ENCODE measurements at places on chromosomes 4 and X. TPM values are rescaled to one million over a fixed set of nuclear protein-coding genes. Genes with fewer than 3 reads are reported as not detected.

MFAP3L gene
- total RNA-seq = 3.4 TPM

GRCh38 chrX:1401611-1402430, 9.9 kb upstream of the SLC25A6 start:
- peaks cover 1% of the 10 kb centered on the region for H3K36me3 ChIP-seq
- no peak overlapping the region for H3K4me3 ChIP-seq
- H3K27me3 ChIP-seq = no peaks in the 10 kb centered on the region
- no peak for DNase-seq
- H3K4me1 ChIP-seq = no peaks in the 10 kb centered on the region

- DNase-seq = no peak
- H3K27ac ChIP-seq = peak overlapping the region; percentile 57
- no peaks in the 10 kb centered on the region for H3K27me3 ChIP-seq
- H3K4me3 ChIP-seq = no peak overlapping the region
- H3K36me3 ChIP-seq = no peaks in the 10 kb centered on the region
Measured at GRCh38 chr4:26171941-26172340, 148.9 kb upstream of the RBPJ start.

DNA sequence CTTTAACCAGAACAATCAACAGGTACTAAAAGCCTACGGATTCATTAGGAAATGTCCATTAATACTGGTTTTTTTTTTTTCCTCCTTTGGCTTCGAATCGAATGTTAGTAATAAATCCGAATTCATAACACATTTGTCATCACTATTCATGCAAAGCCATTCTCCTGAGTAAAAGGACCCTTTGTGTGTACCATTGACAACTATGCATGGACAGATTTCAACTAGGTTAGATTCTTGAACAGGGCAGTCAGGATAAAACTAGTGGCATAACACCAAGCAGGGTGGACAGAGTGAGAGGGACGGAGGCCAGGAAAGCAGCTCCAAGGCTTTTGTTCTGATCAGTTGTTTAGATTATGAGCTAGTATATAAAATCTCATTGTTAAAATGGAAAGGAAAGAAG, 1722.0 kb upstream of the TENM3 start:
- H3K27me3 ChIP-seq = no peaks in the 10 kb centered on the region
- no peaks in the 10 kb centered on the region for H3K36me3 ChIP-seq
- no peak for DNase-seq
- H3K4me3 ChIP-seq = no peak overlapping the region
- H3K27ac ChIP-seq = no peak overlapping the region
- H3K4me1 ChIP-seq = no peaks in the 10 kb centered on the region

DNA sequence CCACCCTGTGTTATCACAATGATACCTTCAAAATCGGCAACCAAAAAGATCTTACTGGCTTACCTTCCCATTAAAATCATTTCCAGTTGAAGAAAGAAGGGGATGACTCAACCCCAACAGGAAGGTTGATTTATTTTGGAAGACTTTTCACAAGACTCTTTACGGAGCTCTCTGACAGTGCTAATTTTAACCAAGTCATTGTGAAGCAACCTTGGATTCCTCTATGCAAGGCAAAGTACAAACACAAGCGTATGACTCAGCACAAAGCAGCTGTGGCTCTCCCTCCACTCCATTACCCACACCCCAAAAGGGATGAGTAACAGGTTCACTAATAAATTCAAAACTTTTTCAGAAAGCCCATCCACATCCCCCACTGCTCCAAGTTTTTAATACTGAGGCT, 213.8 kb upstream of the FGF13 start:
- H3K27ac ChIP-seq = no peak overlapping the region
- H3K36me3 ChIP-seq = no peaks in the 10 kb centered on the region
- DNase-seq = no peak
- no peak overlapping the region for H3K4me3 ChIP-seq
- H3K27me3 ChIP-seq = no peaks in the 10 kb centered on the region
- H3K4me1 ChIP-seq = no peaks in the 10 kb centered on the region

TMEM255A gene
- 0.51 TPM for total RNA-seq

DNA sequence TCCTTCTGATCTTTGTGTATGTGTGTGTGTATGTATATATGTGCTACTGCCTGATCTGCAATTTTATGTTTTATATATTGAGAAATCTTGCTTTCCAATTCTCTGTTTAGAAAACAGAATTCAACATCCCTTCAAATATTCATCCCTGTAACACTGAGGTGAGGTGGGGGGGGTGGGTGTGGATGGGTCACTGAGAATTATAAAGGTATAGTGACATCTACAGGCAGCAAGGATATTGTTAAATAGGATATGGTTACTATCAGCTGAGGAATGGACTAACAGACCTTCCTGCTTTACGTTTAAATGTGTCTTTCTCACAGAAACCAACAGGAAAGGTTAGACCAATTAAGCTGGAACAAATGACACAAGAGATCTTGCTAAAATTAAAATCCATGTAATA, 19.0 kb upstream of the MAGEB2 start:
- peaks cover 1% of the 10 kb centered on the region for H3K4me1 ChIP-seq
- H3K27me3 ChIP-seq = no peaks in the 10 kb centered on the region
- no peak overlapping the region for H3K27ac ChIP-seq
- no peaks in the 10 kb centered on the region for H3K36me3 ChIP-seq
- H3K4me3 ChIP-seq = no peak overlapping the region

TCEAL6 gene
- not detected for total RNA-seq

DNA sequence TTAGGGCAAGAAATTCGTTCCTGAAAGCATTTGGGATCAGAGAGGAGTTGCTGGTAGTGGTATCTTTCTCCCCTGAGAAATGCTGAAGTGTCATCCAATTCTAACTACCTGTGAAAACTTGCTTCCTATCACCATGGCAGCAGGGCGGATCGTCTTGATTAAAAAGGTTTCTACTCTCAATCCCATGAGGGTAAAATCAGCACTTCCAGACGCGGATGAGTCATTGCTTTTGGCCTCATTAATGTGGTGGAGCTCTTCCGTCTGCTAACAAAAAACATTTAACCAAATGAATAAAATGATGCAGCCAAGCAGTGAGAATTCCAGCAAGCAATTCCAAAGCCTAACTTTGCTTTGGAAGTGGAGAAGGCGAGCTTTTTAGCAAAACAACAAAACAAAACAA, 325.6 kb downstream of the CAMK2D start:
- no peak overlapping the region for H3K4me3 ChIP-seq
- no peak overlapping the region for H3K27ac ChIP-seq
- no peaks in the 10 kb centered on the region for H3K4me1 ChIP-seq
- no peaks in the 10 kb centered on the region for H3K27me3 ChIP-seq

- H3K36me3 ChIP-seq = no peaks in the 10 kb centered on the region
- peaks cover 2% of the 10 kb centered on the region for H3K4me1 ChIP-seq
- no peak overlapping the region for H3K27ac ChIP-seq
Measured at GRCh38 chr4:136680761-136681160, 851.5 kb downstream of the PCDH18 start.

DNA sequence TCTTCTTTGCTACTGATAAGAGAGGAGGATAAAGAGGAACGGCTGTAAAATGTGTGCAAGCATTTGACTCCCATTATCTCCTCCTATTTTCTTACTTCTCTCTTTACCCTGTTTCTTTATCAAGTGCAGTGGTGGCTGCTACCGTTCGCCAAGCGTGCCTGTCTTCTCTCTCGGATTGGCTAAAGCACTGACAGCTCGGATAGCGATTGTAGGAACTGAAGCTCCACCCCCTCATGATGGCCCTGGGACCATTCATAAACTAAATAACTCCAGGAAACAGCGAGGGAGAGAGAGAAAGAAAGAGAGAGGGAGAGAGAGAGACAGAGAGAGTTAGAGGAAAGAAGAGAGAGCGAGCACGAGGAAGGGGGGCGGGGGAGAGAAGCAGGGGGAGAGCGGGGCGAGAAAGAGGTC, 305 bp upstream of the MAB21L2 start:
- peaks cover 5% of the 10 kb centered on the region for H3K36me3 ChIP-seq
- H3K4me3 ChIP-seq = no peak overlapping the region
- peak overlapping the region; percentile 2 for H3K27ac ChIP-seq
- no peak for DNase-seq

DNA sequence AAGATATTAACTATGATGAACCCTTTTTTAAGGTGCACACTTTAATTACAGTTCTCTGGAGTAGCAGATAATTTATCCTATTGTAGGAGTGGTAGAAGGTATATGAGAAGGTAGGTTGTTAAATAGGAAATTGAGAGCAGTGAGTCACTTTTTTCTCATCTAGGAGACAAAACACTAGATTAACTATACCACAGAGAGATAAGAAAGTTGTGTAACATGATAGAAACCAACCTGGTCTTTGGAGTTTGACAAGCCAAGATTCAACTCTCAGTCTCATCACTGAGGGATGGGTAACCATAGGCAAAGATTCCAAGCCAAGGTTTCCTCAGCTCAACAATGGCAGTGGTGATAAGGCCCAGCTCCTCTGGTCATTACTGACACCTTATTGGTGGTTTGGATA, 104.0 kb downstream of the MAD2L1 start:
- H3K36me3 ChIP-seq = no peaks in the 10 kb centered on the region
- no peak for DNase-seq
- no peak overlapping the region for H3K4me3 ChIP-seq
- H3K4me1 ChIP-seq = no peaks in the 10 kb centered on the region
- no peak overlapping the region for H3K27ac ChIP-seq

DNA sequence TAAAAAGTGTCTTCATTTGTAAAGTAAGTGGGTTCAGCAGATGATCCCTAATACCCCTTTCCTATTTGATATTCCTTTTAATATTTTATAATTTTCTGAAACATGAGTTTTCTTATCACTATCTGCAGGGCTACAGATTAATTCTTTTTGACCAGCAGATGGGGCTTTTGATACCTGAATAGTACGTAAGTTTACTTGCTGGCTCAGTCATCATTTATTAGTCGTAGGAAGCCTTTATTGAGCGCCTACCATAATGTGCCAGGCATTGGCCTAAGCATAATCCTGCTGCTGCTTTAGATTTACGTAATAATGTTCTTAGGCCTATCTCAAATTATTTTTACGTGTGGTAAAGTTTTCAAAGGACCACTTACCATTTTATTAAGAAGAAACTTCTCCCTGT, 33.1 kb downstream of the OSTC start:
- no peak overlapping the region for H3K27ac ChIP-seq
- DNase-seq = no peak

SUPT20HL2 gene
- not detected for total RNA-seq

DNA sequence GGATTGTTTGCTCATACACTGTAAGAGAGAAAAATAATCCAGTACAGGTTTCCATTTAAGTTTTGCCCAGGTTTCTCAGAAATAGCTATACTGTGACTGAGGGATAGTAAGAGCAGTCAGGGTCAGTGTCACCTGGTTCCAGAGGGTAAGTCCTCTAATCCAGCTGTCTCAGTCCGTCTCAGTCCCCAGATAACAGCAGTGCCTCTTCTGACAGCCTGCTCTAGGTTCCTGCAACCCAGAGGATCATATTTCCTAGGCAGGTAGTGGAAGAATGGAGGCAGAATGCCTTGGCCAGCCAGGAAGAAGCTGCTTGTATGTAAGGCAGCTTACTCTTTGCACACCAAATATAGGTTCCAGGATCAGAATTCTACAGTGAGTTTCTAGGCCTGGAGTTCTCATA, 22.6 kb upstream of the GNRHR start:
- H3K36me3 ChIP-seq = no peaks in the 10 kb centered on the region
- DNase-seq = no peak
- no peaks in the 10 kb centered on the region for H3K27me3 ChIP-seq
- no peak overlapping the region for H3K27ac ChIP-seq
- no peak overlapping the region for H3K4me3 ChIP-seq
